ENCODE measurements at places on chromosomes 3 and 15.

DNA sequence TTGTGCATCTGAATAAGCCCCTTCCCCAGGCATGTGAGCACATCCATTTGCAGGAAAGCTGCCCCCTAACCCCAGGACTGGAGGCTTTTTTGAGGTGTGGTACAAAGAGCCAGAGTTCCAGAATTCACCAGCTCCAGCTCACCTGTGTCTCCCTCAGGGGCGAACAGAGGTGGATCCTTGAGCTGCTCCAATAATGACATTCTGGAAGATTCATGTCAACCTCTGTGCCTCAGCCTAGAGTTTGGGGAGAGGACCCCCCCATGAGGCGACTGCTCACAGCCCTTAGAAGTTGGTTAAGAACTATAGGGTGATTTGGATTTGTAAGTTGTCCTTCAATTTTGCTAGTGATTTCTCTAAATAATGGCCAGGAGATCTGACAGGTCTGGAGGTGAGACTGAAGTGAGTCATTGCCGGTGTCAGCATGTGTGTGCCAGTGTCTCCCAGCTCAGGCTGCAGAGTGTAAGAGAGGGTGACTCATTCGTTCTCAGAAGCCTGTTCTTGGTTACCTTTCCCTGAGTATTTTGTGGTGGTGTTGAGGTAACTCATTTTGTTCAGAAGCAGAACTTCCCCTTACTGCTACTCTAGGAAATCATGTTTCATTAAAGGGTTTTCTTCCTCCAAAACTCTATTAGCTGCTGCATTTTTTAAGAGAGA lies 136.9 kb upstream of the TOPAZ1 start:
- no peak overlapping the region for H3K4me3 ChIP-seq
- H3K27me3 ChIP-seq, result no peaks in the 10 kb centered on the region
- DNase-seq, result no peak
- no peaks in the 10 kb centered on the region for H3K4me1 ChIP-seq
- H3K27ac ChIP-seq, result no peak overlapping the region
- H3K36me3 ChIP-seq, result no peaks in the 10 kb centered on the region

DNA sequence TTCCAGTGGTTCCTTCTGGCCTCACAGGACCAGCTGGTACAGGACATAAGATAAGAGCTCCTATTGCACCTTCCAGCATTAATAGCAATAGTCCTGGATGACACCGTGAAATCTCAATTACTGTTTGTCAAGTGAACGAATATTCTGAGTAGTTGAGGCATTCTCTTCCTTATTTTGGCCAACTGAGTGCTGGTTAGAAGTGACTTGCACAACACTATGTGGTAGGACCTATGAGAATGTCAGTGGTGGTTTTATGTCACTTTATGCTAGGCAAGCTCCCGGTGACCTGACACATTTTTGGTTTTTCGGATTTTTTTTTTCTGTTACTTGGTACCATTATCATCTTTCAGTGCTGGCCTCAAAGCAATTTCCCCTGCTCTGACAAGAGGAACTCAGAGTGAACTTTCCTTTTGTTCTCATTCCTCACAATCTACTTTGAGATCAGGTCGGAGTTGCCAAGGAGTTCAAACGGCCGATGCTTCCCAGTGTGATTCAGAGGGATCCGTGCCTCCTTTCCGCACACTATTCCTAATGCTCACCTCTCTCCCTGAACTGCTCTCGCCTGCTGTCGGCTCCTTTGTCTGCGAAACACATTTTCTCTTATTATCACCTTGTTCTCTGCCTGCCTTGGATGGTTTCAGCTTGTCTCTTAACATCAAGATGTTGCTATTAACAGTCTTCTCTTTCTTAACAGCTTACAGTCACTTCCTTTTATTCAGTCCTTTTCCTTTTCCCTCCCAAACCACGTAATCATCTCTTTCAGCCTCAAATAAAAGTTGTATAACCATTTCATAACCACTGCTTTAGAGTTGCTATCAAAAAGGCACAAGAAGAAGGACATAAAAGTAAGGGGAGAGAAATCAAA lies 35.8 kb downstream of the QTRT2 start:
- H3K4me1 ChIP-seq, result no peaks in the 10 kb centered on the region
- no peaks in the 10 kb centered on the region for H3K27me3 ChIP-seq
- no peaks in the 10 kb centered on the region for H3K36me3 ChIP-seq

- H3K4me1 ChIP-seq, result no peaks in the 10 kb centered on the region
- DNase-seq, result no peak
- H3K36me3 ChIP-seq, result no peaks in the 10 kb centered on the region
- H3K4me3 ChIP-seq, result no peak overlapping the region
- H3K27ac ChIP-seq, result no peak overlapping the region
Observed at GRCh38 chr15:101174152-101174920, 77.5 kb downstream of the CHSY1 start.

DNA sequence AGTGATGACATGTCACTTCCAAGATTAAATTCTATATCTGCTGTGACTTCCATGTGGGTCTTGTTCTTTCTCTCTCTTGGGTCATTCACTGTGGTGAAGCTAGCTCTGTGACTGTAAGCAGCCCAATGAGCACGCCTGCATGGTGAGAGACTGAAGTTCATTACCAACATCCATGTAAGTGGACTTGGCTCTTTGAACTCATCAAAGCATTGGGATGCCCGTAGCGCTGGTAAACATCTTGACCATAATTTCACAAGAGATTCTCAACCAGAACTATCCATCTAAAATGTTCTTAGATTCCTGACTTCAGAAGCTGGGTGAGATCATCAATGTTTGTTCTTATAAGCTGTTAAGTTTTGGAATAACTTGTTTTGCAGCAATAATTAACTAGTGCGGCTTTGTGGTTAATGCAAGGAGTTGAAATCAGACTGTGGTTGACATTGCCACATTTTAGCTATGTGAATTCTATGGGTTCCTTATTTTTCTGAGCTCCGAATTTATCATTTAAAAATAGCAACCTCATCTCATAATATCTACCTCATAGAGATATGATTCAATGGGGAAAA lies 31.6 kb upstream of the LRRC3B start:
- H3K4me3 ChIP-seq, result no peak overlapping the region
- DNase-seq, result no peak
- H3K4me1 ChIP-seq, result no peaks in the 10 kb centered on the region

- no peak overlapping the region for H3K4me3 ChIP-seq
- no peaks in the 10 kb centered on the region for H3K27me3 ChIP-seq
- no peak for DNase-seq
- no peak overlapping the region for H3K27ac ChIP-seq
- H3K4me1 ChIP-seq, result no peaks in the 10 kb centered on the region
Observed at GRCh38 chr15:40064231-40064894, 25.4 kb upstream of the SRP14 start.

- DNase-seq, result no peak
- H3K4me3 ChIP-seq, result no peak overlapping the region
- no peaks in the 10 kb centered on the region for H3K4me1 ChIP-seq
- no peaks in the 10 kb centered on the region for H3K27me3 ChIP-seq
- peak overlapping the region; percentile 52 for H3K27ac ChIP-seq
Observed at GRCh38 chr3:133992381-133992780, 37.3 kb downstream of the SLCO2A1 start.

- H3K27ac ChIP-seq, result no peak overlapping the region
- no peak for DNase-seq
- no peak overlapping the region for H3K4me3 ChIP-seq
Observed at GRCh38 chr15:96421178-96421601, 90.7 kb downstream of the NR2F2 start.

DNA sequence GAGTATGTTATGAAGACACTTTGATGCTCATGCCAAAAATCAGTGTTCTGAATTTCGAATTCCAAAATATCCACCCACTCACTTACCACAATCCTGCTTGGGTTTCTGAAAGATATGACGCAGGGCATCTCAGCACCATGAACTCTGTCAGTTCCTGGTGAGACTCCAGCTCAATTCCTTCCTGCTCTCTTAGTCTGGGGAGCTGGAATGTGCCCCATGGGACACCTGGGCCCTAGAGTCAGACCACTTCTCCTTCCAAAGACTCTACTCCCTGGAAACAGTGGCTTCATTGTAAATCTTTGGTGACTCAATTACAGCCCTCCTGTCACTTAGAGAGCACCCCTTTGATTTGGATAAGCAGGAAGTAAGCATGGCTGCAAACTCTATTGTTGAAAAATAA lies 50.5 kb downstream of the CD86 start:
- no peaks in the 10 kb centered on the region for H3K36me3 ChIP-seq
- H3K27me3 ChIP-seq, result no peaks in the 10 kb centered on the region
- H3K4me1 ChIP-seq, result no peaks in the 10 kb centered on the region
- DNase-seq, result no peak
- no peak overlapping the region for H3K4me3 ChIP-seq
- H3K27ac ChIP-seq, result no peak overlapping the region

DNA sequence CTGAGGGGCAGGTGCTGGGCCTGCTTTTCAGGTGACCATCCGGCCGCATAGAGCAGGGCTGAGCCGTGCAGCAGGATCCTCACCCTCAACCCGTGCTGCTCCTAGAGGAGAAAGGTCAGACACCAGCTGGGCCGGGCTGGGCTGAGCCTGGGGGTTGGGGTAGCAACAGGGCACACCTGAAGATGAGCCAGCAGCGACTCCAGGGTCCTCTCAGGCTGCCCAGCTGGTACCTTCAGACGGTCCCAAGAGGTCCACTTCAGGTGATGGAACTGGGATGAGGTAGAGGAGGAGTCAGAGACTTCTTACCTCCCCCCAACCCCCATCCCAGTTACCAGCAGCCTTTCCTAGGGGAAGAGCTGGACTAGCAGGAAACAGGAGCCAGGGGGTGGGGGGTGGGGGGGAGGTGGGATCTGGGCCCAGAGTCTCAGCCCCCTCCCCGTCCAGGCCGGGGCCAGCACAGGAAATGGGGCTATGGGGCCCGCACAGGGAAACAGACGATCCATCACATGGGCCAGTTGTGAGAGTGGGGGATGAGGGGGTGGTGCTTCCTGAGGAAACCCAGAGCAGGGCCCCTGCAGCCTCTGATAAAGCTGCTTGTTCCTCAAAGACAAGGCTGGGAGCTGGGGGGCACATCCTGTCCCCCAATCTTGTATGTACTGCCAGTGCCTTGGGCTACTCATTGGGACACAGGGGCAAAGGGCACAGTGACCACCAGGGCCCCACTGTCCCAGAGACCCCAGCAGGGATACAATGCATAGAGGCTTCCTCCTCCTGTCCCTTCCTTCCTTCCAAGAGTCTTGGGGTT lies 3.0 kb downstream of the INKA1 start:
- H3K36me3 ChIP-seq, result no peaks in the 10 kb centered on the region
- H3K27ac ChIP-seq, result peak overlapping the region; percentile 92
- DNase-seq, result peak; percentile 54
- no peak overlapping the region for H3K4me3 ChIP-seq
- H3K4me1 ChIP-seq, result no peaks in the 10 kb centered on the region

DNA sequence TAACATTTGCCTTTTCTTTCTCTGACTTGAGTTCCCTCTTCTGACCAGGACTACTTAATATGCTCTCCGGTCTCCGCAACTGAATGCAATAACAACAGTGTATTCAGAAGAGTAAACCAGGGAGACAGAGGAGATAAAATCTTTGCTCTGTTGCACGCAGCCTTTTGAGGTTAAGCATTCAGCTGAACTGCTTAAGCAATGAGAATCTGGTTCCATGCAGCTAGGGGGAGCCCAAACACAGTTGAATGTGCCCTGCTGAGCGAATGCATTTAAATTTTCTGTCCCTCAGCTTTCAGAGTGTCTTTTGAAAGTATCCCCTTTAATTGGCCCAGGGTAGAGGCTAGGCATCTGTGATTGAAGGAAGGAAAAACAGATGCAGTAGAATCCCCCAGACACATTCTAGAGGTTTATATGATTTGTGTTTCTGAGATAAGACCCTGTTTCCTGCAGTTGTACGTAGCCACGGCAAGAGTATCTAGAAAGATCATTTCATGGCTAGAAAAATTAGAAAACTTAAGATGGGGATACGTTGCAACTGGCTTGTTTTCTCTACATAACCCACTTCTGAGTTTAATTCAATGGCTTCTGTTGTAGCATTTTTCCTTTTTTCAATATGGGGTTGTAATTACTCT lies 309.6 kb downstream of the TUSC7 start:
- no peaks in the 10 kb centered on the region for H3K27me3 ChIP-seq
- H3K27ac ChIP-seq, result no peak overlapping the region
- peak; percentile 48 for DNase-seq

- no peak overlapping the region for H3K4me3 ChIP-seq
- DNase-seq, result no peak
- no peaks in the 10 kb centered on the region for H3K4me1 ChIP-seq
Observed at GRCh38 chr15:90382320-90382719, 5.7 kb upstream of the IQGAP1 start.

DNA sequence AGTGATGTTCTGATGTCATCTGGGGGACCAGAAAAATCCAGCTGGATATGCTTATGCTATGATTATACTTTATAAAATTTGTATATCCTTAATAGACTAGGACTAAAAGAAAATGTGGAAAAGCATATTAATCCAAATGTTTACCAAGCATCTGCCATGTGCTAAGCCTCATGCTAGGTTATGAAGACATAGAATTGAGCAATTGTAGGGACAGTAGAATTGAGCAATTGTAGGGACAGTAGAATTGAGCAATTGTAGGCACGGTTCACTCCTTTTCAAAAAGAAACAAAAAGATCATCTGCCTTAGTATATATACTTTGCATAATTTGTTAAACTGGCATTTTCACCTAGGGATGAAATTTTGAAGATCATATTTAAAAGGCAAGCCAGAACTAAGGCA lies 18.3 kb downstream of the ABHD5 start:
- H3K36me3 ChIP-seq, result no peaks in the 10 kb centered on the region
- no peaks in the 10 kb centered on the region for H3K4me1 ChIP-seq
- no peaks in the 10 kb centered on the region for H3K27me3 ChIP-seq
- no peak overlapping the region for H3K27ac ChIP-seq
- H3K4me3 ChIP-seq, result no peak overlapping the region
- no peak for DNase-seq

GRCh38 chr3:4615750-4616149 lies 122.6 kb downstream of the ITPR1 start:
- no peak overlapping the region for H3K4me3 ChIP-seq
- H3K27ac ChIP-seq, result no peak overlapping the region
- H3K36me3 ChIP-seq, result no peaks in the 10 kb centered on the region
- DNase-seq, result no peak
- no peaks in the 10 kb centered on the region for H3K27me3 ChIP-seq

DNA sequence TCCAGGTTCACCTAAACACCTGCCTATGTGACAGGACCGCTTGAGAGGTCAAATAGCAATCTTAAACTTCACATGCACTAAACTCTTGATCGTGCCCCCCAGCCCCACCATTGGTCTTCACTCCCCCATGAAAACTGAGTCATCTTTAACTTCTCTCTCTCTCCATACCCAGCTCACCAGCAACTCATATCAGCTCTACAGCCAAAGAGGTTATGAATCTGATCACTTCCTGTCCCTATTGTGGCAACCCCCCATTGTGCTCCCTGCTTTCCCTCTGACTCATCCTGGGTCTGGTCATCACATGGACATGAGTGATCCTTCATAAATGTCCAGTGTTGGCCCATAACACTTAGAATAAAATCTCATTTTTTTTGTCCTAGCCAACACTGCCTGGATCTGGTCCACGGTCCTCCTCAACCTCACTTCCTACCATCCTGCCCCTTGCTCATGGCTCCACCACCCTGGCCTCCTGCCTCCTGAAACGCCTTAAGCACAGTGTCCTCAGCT lies 103.4 kb upstream of the HACD2 start:
- H3K27ac ChIP-seq, result peak overlapping the region; percentile 90
- H3K4me1 ChIP-seq, result peaks cover 28% of the 10 kb centered on the region
- no peaks in the 10 kb centered on the region for H3K36me3 ChIP-seq
- H3K4me3 ChIP-seq, result no peak overlapping the region

- no peak overlapping the region for H3K27ac ChIP-seq
- no peak for DNase-seq
- no peaks in the 10 kb centered on the region for H3K4me1 ChIP-seq
- H3K36me3 ChIP-seq, result no peaks in the 10 kb centered on the region
- no peaks in the 10 kb centered on the region for H3K27me3 ChIP-seq
Observed at GRCh38 chr3:17111586-17111985, 226.8 kb downstream of the PLCL2 start.

Measured in uterus (tissue), 4 donors.